ENCODE measurements at places on chromosomes 4 and X.

GRCh38 chrX:151346931-151347543 lies 50.0 kb upstream of the VMA21 start:
- DNase-seq: no peak

GRCh38 chr4:98510757-98511517 lies 147.5 kb downstream of the TSPAN5 start:
- no peak for DNase-seq

GRCh38 chr4:114588305-114588704 lies 10.3 kb upstream of the UGT8 start:
- DNase-seq: no peak

DNA sequence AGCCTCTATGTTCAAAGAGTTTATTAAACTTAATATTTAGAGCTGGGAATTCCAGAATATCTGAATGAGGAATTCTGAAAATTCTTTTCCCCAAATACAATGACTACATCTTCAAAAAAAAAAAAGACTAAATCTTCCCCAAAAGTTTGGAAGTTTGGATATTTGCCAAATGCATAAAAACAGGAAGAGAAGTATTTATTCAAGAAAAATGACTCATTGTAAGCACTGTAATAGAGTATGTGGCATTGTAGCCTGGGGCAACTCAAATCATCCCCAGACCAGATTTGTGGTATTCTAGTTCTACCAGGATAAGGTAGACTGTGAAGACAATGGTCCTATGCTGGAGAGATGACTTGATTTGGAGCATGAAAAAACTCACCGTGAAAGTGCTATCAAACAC lies 78.5 kb upstream of the PDHA2 start:
- no peak for DNase-seq

DNA sequence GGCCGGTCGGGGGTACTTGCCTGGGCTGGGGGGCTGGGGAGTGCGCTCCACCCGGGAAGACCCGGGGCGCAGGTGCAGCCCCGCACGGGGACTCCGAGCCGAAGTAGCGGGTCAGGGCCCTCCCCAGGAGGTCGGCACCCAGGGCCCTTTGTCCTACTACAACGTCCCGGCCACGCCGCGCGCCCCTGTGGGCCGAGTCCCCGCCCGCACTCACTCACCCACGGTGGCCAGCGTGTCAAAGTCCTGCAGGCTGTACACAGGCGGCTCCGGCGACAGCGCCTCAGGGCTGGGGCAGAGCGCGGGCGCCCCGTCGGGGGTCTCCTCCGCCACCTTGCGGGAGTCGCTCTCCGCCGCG lies 602 bp downstream of the PRKX start:
- no peak for DNase-seq

- no peak for DNase-seq
Measured at GRCh38 chr4:101000496-101000895, 346.8 kb downstream of the PPP3CA start.

DNA sequence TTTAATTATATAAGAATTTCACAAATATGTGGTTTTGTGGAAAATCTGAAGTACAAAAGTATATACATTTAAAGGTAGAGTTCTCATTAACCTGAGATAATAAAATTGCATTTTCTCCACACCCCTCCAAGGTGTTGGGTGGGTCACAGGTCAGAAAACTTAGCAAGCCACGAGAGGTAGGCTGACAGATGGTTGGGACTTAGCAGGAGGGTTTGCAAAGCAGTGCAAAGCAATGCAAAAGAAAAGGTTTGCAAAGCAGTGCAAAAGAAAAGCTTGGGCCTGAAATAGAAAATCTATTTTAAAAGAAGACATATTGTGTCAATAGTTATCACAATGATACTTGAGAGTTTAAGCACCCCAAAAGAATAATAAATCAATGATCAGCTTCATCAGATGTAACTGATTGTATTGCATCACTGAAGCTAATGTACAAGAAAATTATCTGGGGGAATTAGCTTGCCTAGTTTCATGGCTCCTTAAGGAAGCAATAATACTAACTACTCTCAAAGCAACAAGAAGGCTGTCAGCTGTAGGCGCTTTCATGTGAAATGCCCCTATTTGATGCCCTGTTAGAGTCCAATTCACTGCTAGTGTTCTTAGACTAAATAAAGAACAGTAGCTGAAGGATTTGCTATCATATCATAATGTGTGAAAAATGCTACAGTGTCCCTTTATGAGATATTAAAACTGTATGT lies 319.5 kb downstream of the KCNIP4 start:
- no peak for DNase-seq

- DNase-seq: no peak
Measured at GRCh38 chr4:82865592-82865991, 25.4 kb downstream of the SEC31A start.

DNA sequence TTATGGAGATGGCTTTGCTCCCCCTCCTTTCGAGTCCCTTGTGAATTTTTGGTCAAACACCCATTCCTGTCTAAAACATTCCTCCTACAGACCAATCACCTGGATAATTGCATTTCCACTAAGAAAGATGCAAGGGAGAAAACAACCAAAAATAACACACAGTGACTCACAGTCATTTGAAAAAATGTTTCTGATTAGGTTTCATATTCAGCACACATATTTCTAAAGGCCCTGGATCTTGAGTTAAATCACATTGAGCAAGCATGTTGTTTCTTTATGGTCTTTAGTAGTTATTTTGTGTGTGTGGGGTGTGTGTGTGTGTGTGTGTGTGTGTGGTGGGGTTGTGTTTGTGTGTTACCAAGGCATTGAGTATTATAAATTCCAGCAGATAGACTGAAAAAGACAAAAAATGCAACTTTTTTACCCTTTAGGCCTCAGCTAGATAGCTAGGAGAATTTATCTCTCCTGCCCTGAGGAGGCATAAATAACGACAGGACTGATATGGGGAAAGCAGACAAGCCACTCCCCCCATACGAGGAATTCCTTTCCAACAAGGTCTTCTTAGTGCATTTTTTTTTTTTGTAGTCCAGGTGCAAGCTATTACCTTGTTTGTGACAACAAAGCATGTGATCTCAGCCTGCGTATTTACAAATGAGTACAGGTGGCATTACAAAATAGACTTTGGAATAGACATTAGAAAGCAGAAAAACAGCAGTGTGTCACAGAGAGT lies 265.4 kb upstream of the ADGRL3 start:
- DNase-seq: no peak

GRCh38 chrX:107677501-107677901 lies 49.2 kb downstream of the PRPS1 start:
- DNase-seq: no peak

- no peak for DNase-seq
Measured at GRCh38 chrX:114267142-114267541, 316.7 kb upstream of the HTR2C start.

DNA sequence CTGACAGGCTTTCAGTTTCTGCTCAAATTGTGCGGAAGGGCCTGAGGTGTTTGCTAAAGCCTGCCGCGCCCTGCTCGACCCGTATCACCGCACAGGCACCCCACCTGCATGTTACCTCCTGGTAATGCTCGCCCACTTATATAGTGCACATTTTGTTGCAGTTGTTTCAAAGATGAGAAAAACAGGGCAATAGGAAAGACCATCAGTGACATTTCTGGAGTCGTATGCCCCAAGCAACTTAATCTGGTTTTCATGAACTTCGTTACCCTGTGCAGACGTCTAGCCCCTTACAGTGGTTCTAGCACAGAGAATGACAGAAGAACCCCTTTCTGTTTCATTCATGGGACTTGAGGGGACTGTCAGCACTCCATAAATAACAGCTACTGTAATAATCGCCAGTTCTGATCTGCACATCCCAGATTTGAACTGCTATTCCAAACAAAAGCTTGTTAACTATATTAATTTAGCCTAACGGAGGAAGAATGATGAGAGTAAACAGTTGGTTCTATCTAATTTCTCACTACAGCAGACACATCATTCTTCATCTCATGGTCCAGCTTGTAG lies 940 bp upstream of the DCTD start:
- DNase-seq: no peak

- no peak for DNase-seq
Measured at GRCh38 chr4:93732509-93732908, 96.0 kb upstream of the ATOH1 start.

GRCh38 chr4:180422989-180423711 lies 1820.1 kb upstream of the TENM3 start:
- no peak for DNase-seq

DNA sequence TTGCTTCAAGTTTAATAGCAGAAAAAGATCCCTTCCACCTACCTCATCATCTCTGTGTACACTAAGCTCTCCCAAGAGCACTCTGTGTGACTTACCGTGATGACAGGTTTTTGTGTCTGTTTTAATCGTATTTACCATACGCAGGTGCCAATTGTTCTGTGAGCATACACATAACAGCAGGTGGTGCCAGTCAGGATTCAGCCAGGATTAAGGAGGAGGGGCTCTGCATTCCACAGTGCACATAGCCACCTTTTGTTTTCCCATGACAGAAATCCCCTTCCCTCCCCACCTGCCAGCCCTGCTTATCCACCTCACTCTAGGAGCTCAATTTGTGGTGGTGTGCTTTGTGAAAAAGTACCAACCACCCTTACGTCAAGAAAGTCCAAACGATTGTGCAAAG lies 14.8 kb downstream of the ANK2 start:
- DNase-seq: no peak

DNA sequence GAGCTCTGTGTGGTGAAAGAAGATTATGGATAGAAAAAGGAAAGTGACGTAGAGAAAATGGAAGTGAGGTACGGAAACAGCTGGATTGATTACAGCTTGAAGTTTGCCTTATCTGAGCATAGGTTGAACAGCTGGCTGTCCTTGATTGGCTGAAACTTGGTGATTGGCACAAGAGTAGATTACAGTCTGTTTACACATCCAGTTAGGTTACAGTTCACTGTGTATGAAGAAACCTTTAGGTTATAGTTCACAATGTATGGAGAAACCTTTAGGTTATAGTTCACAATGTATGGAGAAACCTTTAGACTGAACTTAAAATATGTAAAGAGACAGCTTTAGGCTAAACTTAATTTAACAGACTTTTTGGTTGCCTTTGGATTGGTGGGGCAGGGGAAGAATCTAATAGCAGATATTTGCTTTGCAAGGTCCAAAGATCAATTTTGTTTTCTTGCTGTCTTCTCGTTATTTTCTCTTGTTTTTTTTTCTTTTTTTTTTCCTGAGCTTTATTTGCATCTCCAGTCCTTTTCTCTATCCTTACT lies 15.6 kb upstream of the ART3 start:
- DNase-seq: no peak

- no peak for DNase-seq
Measured at GRCh38 chr4:16029262-16029661, 54.6 kb downstream of the PROM1 start.

DNA sequence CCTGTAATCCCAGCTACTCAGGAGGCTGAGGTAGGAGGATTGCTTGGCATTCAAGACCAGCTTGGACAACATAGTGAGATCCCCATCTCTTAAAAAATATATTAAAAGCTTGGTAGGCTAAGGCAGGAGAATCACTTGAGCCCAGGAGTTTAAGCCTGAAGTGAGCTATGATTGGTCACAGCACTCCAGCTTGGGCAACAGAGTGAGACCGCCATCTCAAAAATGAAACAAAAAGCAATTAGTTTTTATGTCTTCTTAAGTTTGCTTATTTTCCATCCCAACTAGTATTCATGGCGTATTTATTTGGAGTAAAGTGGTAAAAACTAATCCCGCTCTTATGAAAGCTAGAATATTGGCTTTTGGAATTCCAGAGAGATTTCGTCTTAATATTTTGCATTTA lies 25.4 kb upstream of the PDE5A start:
- DNase-seq: no peak

Data from B cell (primary cell).